Activated CD4-positive, alpha-beta T cell treated with anti-CD3 and anti-CD28 coated beads, Interleukin-2, Interleukin-4, amounts not matched to agents 100 ng/mL and 50 ng/mL, durations not matched to agents 16 hours and 8 hours (primary cell): ENCODE measurements at places on chromosomes 11 and 22.

- DNase-seq, result no peak
Observed at GRCh38 chr11:47967577-47968525, 12.5 kb upstream of the PTPRJ start.

GRCh38 chr22:40853961-40854360, 2.5 kb downstream of the ST13 start:
- DNase-seq, result no peak

GRCh38 chr22:43811777-43812148, 342 bp downstream of the EFCAB6 start:
- DNase-seq, result no peak

- DNase-seq, result peak; percentile 11
Observed at GRCh38 chr11:46278387-46279125, 1.1 kb downstream of the CREB3L1 start.

GRCh38 chr22:35678836-35679235, 30.6 kb downstream of the APOL6 start:
- DNase-seq, result no peak

DNA sequence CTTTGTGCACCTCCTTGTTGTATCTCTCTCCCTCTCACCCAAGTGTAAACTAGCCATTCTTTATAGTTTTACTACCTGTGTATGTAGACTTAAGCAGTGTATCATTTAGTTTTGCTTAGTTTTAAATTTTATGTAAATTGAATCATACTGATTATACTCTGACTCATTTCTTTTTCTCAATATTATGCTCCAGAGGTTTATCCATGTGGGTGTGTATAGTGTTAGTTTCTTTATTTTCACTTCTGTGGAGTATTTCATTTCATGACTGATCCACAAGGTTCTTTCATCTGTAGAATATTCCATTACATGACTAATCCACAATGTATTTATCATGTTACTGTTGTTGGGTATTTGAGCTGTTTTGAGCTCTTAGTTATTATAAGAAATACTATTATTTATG, 62.0 kb downstream of the CCDC34 start:
- DNase-seq, result peak; percentile 28

DNA sequence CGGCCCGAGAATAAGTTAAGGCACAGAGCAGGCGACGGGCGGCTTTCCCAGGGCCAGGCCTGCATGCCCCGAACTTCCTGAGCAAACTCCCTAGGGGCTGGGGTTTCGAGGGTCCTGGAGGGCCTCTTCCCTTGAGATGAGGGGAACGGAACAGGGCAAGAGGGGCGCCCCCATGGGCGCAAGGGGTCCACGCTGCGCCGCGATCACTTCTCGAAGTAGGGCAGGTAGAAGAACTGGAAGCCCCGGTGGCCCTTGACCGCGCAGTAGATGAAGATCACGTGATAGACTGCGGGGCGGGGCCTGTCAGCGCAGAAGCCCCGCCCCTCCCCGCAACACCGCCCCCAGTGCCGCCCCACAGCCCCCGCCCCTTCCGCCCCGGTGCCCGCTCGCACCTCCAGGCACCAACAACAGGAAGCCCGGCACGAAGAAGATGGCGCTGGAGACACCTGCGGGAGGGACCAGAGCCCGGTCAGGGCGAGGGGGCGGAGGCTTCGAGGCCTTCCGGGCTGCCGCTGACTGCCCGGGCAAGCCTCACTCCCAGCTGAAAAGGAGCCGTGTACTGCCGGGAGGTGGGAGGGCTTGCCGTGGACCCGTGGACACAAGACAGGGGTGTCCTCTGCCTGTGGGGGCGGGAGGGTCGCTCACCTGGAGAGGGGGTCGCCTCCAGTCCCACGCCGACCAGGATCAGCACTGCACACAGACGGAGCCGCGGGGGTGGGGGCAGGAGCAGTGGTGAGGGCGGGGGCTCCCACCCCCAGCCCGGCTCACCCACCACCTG, 4.5 kb downstream of the TMEM134 start:
- peak; percentile 96 for DNase-seq

DNA sequence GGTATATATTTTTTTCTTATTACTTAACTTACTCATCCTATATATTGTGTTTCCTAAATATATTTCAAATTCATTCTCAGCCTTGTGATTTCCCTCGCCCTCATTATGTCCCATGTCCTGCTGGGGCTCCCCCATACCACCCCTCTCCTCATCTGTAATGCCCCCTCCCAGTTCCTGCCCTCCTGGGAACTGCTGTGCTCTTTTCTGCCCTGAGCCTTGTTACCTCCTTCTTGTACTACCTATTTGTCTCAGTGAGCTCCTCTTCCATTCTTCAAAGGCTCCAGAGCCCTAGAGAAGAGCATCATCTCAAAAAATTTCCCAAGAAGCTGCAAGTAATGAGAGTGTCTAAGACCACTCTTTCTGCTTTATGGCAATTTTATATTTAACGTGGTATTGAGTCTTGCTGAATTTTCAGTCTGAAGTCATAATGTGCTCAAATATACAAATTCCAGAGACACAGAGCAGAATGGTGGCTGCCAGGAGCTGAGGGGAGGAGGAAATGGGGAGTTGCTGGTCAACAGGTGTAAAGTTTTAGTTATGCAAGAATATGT, 66.5 kb upstream of the TOP3B start:
- DNase-seq, result no peak

DNA sequence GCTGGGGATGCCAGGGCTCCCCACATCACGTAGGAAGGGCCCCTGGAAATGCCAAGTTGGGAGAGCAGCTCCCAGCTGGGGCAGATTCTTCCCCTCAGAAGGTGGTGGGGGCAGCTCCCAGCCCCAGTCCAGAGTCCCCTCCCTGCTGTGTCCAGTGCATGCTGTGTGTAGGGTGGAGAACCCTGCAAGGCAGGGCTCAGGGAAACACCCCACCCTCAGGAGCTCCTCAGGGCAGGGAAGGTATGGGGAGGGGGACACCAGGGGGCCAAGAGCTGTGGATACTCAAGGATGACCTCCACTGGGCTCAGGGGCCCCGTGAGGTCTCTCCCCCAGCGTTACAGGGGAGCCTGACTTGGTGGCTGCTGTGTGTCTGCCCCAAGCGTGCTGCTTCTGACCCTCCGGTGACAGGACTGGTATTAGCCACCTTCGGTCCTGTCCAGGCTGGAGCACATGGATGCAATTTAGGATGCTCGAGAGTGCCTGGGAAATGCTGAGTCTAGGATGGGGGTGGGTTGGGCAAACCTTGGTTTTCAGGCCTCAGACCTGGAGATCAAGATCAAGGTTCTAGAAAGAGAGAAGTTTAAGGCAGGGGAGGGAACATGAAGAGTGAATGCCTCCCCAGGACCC, 16.1 kb upstream of the CABP7 start:
- no peak for DNase-seq

DNA sequence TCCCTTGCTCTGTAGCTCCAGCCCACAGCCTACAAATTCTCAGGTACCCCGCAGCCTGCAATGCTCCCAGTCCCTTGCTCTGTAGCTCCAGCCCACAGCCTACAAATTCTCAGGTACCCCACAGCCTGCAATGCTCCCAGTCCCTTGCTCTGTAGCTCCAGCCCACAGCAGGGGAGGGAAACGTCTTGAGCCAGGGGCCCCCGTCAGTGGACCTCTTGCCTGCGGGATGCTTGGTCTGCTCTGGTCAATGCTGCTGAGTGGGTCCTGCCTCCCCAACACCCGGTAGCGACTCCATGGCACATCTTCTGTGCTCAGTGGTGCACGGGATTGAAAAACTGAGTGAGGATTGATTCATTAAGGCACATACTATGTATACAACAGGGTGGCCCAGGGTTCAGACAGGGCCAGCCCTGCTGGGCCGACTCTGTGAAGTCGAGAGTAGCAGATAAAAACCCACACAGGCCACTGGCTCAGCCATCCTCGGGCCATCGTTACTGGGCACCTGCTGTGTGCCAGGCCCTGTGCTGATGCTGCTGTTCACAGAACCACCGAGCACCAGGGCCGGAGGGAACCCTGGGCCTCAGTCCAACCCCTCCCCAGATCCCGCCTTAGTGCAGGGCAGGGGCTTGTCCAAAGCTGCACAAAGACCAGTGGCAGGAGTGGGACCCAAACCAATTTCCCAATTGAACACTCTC, 69.7 kb downstream of the MYO7A start:
- no peak for DNase-seq

DNA sequence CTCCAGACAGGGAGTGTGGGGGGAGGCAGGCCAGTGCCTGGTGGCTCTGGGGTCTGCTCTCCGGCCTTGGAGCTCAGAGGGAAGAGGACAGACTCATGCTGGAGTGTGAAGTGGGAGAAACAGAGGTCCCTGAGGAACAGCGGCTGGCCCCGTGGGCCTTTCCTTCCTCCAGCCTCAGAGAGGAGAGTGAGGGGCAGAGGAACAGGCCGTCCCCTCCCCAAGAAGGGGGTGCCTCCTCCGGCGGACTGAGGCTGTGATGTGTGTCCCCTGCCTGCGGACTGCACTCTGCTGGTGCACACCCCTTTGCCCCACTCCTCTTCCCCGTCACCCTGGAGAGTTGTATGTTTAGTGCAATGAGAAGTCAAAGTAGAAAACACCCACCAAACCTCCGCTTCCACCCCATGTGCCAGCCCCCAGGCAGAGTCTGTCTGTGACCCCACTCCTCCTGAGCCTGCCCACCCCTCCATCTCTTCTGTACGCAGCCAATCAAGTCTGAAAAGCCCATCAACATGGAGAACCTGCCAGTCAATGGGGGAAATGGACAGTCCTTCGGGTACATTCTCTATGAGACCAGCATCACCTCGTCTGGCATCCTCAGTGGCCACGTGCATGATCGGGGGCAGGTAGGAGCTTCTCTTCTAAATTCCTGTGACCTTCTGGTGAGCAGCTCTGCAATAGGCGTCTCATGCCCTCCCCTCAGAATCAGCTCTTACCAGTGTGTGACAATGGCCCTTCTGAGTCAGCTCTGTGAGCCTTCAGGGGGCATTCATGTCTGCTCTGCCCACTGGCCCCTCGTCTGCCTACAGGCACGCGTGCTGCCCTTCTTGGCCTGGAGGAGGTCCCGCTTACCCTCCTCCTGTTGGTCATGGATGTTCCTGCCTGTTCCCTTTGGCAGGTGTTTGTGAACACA, 39.0 kb downstream of the GLB1L2 start:
- no peak for DNase-seq

- DNase-seq, result no peak
Observed at GRCh38 chr22:29224859-29225410, 19.2 kb downstream of the EMID1 start.

- peak; percentile 35 for DNase-seq
Observed at GRCh38 chr11:116882386-116882785, 45.0 kb upstream of the APOA1 start.
